ENCODE measurements at places on chromosomes 3 and 15. TPM values are rescaled to one million over a fixed set of nuclear protein-coding genes. Genes with fewer than 3 reads are reported as not detected.

P2RY12 gene
- not detected for total RNA-seq

GOLGA6D gene
- not detected for total RNA-seq

FSTL1 gene
- 666 TPM for total RNA-seq

ADAMTS7 gene
- total RNA-seq = 40.9 TPM

EDEM1 gene
- total RNA-seq = 42.8 TPM

REC114 gene
- total RNA-seq = not detected

PLSCR2 gene
- total RNA-seq = not detected

TMCO5A gene
- total RNA-seq = not detected

LEKR1 gene
- total RNA-seq = 0.33 TPM

EPHB3 gene
- total RNA-seq = not detected

ANKRD63 gene
- total RNA-seq = not detected

GP5 gene
- total RNA-seq = not detected

ZNF592 gene
- total RNA-seq = 16.2 TPM

ANKUB1 gene
- not detected for total RNA-seq

FBXO45 gene
- total RNA-seq = 10.8 TPM

CCRL2 gene
- 5.6 TPM for total RNA-seq

MEX3B gene
- total RNA-seq = 13.1 TPM

DUT gene
- total RNA-seq = 39.2 TPM

PAQR5 gene
- total RNA-seq = not detected

FEZF2 gene
- not detected for total RNA-seq

CYP8B1 gene
- not detected for total RNA-seq
